Omental fat pad (tissue), 4 donors: ENCODE measurements at places on chromosomes 2 and 18. TPM values are rescaled to one million over a fixed set of nuclear protein-coding genes. Genes with fewer than 3 reads are reported as not detected.

The GPR55 gene
- total RNA-seq = not detected

The LAMA3 gene
- total RNA-seq = 57.5 TPM

The KIAA2012 gene
- not detected for total RNA-seq

The CENPA gene
- total RNA-seq = 0.46 TPM

The LGALSL gene
- 10.6 TPM for total RNA-seq

The CDH19 gene
- 0.56 TPM for total RNA-seq

The GATA6 gene
- 12.1 TPM for total RNA-seq

The FSHR gene
- not detected for total RNA-seq

The TTC32 gene
- total RNA-seq = 7.1 TPM

The CD8A gene
- 2.4 TPM for total RNA-seq

The TUBB8B gene
- not detected for total RNA-seq

DNA sequence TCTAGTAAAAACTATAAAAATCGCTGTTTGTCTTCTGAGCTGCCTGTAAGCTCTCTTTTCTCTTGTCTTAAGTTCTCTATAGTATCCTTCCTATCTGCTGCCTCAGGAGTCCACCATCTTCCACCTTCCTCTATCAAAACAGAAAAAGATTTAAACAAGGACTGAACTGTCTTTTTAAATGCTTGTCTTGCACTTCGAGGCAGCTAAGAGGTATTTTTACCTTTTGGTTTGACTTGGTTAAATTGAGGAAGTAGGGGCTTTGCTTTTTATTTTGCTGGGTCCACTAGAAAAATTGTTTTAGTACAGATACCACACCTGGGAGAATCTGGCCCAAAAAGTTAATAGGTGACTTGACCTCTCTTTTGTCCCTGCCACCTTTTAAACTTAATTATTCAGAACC is 12.2 kb downstream of the SESTD1 start:
- DNase-seq = no peak

- DNase-seq = no peak
These were observed 52.7 kb upstream of the NPAS2 start for GRCh38 chr2:100767224-100767653.

GRCh38 chr2:172215172-172215935 is 112.7 kb upstream of the DLX2 start:
- no peak for DNase-seq

- DNase-seq = no peak
These were observed 65.5 kb downstream of the BCL2L11 start for GRCh38 chr2:111186121-111186715.

GRCh38 chr2:4098137-4098536 is 394.8 kb downstream of the DCDC2C start:
- no peak for DNase-seq

- DNase-seq = no peak
These were observed 49.0 kb downstream of the UGP2 start for GRCh38 chr2:63890678-63891077.

DNA sequence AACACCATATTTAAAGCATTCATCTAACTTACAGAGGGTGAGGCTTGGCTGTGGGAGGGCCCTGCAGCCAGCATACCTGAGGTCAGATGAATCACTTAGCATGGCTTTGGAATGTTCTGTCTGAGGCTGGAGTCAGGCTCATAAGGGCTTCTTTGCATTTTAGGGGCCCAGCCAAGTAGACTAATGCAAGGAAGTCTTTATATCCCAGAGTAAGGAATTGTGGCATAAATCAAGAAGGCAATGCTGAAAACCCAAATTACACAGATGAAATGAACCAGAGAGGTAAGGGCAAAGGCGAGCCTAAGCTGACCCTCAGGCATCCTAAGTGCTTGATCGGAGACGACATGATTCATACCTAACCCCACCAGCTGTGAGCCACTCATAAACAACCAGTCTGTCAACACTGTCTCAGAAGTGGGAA is 383.6 kb downstream of the DCC start:
- DNase-seq = no peak

- DNase-seq = no peak
These were observed 120.0 kb upstream of the PPP1CB start for GRCh38 chr2:28631514-28632206.

DNA sequence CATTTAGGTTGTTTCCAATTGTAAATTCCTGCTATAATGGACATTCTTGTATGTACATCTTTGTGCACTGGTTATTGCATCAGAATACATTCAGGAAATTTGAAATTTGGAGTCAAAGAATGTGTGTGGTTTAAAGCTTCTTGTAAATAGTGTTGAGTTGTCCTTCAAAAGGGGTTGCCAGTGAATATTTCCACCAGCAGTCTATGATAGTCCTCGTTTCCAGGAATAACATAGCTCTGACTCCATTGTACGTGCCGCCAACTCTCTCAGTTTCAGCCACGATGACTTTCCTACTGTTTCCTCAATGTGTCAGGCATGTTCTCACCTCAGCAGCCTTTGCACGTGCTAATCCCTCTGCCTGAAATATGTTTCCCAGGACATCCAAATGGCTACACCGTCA is 10.9 kb upstream of the HS6ST1 start:
- no peak for DNase-seq

GRCh38 chr2:226953206-226953605 is 117.4 kb downstream of the RHBDD1 start:
- no peak for DNase-seq

GRCh38 chr18:36337679-36338402 is 40.3 kb downstream of the FHOD3 start:
- no peak for DNase-seq

DNA sequence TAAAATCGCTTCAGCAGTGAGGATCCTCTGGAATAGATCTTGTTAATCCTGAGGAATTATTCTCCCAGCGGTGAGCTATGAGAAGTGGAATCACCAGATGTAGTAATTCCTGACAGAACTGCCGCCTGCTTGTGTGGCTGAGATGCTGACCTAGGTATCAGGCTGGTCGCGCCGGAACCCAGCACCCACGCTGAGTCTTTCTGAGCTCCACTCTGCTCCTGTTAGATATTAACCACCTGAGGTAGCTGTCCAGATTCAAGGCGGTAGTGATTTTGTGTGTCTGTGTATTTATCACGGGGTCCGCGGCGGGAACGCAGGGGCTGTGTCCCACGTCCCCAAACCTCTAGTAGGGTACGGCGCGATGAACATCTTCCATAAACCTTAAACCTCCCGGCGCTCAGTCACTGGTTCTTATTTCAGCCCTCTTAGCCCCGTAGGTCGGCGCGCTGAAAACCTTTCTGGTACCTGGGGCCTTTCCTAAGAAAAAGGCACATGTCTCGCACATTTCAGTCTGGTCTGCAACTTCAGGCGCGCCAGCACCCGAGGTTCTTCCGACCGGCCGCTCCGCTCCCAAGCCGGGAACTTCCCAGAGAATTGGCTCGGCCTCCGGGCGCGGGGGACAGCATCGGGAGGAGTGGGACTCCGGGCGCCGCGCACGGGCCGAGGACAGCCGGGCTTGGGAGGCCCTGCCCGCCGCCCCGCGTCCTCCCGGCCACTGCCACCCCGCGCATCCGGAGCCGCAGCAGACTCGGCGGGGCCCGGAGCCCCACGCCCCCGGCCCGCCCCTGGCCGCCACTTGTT is 542 bp upstream of the CNNM3 start:
- no peak for DNase-seq

DNA sequence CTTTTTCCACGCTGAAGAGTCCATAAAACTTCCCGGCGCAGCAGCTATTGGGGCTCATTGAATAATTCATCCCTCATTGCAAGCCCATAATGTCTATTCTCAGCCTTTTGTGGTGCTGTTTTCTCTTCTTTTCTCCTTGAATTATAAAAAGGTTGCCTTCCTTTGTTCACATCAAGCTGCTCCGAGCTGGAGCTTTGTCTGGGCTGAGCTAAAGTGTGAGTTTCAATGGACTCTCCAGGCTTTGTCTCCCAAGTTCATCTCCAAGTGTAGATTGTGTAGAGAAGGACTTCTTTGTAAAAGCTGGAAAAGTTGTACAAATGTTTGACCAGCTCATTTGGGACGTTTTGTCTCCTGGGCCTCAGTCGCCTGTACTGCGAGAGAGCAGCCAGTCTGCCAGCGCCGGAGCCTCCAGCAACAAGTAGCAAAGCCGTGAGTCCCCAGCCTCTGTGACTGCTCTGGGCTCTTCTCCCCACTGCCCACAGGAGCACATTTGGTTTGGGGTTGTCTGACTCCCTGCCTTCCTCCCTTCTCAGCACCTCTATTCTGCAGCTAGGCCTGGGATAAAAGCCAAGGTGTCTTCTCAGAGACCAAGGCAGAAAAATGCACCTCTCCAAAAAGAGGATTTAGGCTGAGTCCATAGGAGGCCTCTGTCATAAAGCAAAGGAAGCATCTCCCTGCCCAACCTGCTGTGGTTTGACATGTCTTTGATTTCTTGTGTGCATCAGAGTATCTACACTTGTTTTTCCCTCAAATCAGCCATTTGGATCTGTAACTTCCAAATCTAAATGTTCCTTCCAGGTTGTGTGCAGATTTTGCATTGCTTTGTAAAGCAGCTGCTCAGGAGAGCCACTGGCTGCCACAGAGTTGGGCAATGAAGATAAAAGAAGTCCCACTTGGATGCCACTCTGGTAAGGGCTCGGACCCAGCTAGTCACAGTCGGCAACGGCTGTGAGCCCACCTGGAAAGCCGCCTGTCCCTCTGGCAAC is 6.4 kb downstream of the PAX3 start:
- DNase-seq = no peak

GRCh38 chr2:22990246-22990645 is 394.7 kb upstream of the KLHL29 start:
- DNase-seq = no peak

GRCh38 chr2:157170299-157170698 is 87.2 kb upstream of the GALNT5 start:
- DNase-seq = no peak

DNA sequence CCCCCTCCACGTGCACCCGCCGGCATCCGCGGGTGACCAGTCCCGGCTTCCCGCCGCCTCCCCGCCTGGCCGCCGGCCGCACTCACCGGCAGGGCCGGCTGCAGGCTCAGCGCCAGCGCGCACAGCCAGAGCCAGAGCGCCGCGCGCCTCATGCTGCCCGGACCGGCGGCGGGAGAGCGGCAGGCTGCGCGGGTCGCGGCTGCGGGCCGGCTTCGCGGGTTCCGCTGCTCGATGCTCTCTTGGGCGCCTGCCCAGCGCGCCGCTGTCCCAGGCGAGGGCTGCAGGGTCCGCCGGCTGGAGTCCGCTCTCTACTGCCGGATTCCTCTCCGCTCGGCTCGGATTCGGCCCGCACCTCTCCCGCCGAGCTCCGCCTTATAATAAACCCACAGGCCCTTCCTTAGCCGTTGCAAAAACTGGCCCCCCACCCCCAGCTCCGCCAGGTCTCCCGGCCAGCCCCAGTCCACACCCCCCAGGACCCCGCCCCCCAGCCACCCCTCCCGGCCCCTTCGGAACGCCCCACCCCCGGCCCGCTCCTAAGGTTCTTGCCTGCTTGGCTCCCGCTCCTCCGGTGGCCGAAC is at the start of gene SDC1:
SDC1 (minus strand) TSS at position 415 of the 578 bp plus-strand sequence; CDS start at position 152, 263 bp downstream.
- no peak for DNase-seq

GRCh38 chr2:138034536-138034935 is 70.3 kb downstream of the HNMT start:
- no peak for DNase-seq

DNA sequence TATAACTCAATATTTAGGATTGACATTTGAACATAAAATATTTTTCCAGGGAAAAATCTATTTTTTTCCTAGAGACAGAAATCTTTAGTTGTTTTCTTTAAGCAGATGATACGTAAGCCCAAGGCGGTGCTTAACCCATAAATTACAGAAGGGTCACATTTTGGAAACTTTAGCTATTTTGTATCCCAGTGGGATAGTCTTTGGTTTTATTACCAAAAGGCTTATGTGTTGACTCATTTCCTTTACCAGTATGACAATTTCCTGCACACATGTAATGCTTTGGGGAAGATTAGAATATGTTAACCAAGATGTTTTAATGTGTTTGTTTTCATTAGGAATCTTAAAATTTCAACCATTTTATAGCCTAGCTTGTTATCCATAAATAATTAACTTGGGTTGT is 24.8 kb downstream of the DYNC1I2 start:
- no peak for DNase-seq

DNA sequence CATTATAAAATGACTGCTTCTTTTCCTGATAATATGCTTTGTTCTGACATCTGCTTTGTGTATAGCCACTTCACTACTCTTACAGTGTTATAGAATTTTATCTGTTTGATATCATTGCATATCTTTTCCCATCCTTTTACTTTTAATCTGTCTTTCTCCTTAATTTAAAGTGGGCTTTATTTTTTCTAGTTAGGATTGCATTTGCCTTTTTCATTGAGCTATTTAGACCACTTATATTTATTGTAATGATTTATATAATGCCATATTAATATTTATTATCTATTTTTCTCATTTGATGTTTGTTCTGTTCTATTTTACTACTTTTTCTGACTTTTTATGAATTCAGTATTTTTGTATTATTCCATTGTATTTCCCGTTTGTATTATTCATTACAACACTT is 758.7 kb downstream of the TMEM182 start:
- DNase-seq = no peak

- no peak for DNase-seq
These were observed 83.0 kb downstream of the NPAS2 start for GRCh38 chr2:100902817-100903405.

DNA sequence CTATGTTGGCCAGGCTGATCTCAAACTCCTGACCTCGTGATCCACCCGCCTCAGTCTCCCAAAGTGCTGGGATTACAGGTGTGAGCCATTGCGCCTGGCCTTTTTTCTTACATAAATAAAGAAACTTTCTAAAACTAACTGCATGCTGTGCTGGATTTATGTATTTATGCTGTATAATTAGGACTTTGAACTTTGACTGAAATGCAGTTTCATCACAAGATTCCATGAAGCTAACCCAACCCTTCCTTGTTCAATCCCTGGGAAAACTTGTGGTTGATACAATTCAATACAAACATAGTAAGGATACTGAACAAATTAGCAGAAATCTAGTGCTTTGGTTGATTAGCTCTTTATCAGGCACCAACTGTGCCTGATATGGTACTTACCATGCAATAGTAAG is 20.9 kb upstream of the SLC35F5 start:
- DNase-seq = no peak

- DNase-seq = no peak
These were observed 74.2 kb upstream of the KLF7 start for GRCh38 chr2:207239754-207240494.

DNA sequence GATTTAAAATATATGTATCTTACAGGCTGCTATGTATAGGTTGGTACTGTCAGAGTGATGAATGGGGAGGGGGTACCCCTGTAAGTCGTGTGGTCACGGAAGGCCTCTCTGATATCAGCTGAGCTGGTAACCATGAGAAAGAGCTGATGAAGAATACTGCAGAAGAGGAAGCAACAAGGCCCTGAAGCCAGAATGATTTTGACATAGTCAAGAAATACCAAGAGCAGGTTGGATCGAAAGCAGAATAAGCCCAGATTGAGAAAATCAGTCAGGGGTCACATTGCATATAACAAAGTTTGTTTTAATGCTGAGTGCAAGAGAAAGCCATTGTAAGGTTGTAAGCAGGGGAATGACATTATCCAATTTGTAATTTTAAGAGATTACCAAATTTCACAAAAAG is 57.3 kb downstream of the UNC50 start:
- DNase-seq = no peak
